HCT116 (cell line): ENCODE measurements at places on chromosomes 7 and 10.

- DNase-seq, result no peak
Observed at GRCh38 chr7:151039850-151040548, 8.3 kb upstream of the ASIC3 start.

DNA sequence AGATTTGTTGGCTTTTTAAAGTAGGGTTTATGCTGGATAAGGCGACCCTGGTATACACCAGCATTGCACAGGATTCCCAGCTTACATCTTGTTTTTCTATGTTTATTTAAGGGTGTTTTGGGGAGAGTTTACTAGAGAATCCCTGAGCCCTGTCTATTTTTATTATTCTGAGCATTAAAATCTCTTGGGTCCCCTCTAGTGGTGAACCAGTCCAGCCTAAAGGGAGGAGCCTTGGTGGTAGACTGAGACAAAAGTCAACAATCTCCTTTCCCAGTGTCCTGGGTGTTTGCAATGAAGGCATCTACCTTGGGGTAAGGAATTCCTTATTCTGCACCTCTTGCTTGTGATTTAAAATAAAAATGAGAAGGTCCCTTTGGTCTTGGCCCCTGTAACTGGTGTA, 38.2 kb downstream of the ANTXRL start:
- DNase-seq, result no peak

DNA sequence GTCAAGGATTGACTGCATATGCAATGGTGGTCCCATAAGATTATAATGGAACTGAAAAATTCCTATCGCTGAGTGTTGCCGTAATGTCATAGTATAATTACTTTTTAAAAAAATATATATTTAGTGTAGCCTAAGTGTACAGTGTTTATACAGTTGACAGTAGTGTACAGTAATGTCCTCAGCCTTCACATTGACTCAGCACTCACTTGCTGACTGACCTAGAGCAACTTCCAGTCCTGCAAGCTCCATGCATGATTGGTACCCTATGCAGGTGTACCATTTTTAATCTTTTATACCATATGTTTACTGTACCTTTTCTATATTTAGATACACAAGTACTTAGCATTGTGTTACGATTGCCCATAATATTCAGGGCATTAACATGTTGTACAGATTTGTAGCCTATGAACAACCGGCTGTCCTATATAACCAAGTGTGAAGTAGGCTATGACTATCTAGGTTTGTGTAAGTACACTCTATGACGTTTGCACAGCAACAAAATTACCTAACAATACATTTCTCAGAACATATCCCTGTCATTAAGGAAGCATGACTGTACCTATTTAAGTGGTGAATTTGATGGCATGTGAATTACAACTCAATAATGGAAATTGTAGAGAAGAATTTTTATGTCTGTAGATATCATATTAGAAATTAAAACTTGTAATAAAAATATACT, 40.9 kb downstream of the CCNY start:
- no peak for DNase-seq

DNA sequence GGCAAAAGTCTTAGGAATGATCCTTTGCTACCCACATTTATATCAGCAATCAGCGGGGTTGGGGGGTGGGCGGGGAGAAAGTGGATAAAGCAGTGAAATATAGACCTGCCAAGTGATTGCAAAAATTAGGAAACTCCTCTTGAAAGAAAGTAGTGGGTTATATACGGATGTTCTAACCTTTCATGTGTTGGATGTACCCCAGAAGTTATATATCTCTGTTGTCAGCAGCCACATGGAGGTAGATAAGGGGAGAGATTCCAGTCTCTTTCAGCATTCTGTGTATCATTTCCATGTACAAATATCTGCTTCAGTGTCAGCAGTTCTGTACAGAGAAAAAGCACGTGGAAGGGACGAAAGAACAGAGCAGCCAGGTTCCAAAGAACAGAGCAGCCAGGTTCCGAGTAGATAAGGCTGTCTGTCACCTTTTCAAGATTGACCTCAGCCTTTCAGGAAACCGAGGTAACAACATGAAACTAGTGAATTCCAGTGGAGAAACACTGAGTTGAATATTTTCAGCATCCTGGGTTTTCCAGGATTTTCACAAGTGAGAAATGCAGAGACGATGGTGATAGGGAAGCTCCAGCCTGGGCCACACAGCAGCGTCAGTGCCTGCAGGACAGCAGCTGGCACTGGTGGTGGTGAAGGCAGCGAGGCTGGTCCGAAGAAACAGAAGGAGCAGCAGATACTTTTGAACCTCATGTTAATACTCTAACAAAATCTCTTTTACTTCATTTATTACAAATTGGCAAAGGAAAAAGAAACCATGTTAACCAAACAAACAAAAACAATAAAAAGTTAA, 212.3 kb downstream of the C7orf25 start:
- DNase-seq, result no peak

GRCh38 chr10:100895346-100895745, 17.4 kb upstream of the SLF2 start:
- no peak for DNase-seq

DNA sequence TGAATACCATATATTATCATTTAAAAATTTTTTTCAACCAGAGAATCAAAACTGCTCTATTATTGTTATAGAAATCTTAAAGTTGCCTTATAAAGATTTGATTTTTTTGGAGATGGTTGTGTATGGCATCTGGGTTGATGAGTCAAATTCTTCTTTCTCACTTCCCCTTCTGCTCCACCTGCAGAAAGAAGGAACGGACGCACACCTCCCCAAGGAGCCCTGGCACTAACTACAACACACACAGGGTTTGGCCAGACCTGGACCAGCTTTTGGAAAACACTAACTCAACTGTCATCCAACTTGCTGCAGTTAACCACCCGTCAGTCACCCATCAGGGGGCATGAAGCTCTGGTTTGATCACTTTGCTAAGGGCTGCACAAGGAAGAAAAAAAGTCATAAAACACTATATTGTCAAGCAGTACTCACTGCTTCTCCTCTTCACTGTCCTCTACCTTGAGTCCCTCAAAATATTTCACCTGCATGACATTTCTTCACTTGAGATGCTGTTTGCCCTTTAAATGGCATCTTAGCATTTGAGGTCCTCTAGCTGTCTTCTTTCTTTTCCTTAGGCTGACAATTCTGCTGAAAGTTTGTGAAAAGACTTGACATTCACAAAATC, 266.7 kb upstream of the PHF14 start:
- no peak for DNase-seq
